ENCODE measurements at places on chromosomes 12 and 14.
A peak's percentile ranks its signal among the peaks of the same experiment; 100 is the strongest.

DNA sequence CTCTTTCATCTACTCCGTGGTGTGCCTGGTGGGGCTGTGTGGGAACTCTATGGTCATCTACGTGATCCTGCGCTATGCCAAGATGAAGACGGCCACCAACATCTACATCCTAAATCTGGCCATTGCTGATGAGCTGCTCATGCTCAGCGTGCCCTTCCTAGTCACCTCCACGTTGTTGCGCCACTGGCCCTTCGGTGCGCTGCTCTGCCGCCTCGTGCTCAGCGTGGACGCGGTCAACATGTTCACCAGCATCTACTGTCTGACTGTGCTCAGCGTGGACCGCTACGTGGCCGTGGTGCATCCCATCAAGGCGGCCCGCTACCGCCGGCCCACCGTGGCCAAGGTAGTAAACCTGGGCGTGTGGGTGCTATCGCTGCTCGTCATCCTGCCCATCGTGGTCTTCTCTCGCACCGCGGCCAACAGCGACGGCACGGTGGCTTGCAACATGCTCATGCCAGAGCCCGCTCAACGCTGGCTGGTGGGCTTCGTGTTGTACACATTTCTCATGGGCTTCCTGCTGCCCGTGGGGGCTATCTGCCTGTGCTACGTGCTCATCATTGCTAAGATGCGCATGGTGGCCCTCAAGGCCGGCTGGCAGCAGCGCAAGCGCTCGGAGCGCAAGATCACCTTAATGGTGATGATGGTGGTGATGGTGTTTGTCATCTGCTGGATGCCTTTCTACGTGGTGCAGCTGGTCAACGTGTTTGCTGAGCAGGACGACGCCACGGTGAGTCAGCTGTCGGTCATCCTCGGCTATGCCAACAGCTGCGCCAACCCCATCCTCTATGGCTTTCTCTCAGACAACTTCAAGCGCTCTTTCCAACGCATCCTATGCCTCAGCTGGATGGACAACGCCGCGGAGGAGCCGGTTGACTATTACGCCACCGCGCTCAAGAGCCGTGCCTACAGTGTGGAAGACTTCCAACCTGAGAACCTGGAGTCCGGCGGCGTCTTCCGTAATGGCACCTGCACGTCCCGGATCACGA lies 2.2 kb downstream of the SSTR1 start:
- DNase-seq: no peak

GRCh38 chr14:61409782-61410181 lies 88.4 kb downstream of the PRKCH start:
- DNase-seq: no peak

DNA sequence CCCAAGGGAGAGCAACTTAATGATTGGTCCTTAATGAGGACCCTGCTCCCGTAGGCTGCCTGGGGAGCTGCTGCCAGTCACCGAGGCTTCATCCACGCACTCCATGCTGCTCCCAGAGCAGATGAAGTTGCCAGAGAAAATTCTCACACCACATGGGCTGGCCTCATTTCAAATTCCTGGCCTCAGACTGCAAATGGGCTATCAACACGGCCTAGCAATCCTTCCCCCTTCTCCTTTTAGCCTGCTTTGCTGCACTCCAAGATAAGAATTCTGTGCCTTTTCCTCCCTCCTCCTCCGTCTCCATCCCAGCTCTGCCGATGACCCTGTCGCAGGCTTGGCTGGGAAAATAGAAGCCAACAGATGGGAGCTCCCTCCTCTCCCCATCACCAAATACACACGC lies 10.8 kb upstream of the DGLUCY start:
- no peak for DNase-seq

DNA sequence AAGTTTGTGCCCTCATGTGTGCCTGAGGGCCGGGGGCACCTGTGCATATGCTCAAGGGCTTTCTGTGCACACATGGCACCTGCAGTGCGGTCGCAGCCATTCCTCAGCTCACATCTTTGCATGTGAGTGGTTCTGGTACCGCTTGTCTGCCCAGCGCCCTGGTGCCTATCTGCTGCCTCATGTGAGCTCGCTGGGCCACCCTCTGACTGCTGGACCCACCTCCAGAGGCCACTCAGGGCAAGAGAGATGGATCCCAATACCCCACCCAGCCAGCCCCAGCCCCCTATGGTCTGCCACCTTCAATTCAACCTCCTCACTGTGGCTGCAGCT lies 5.4 kb upstream of the AMN start:
- DNase-seq: no peak

GRCh38 chr14:99887407-99887806 lies 94.2 kb downstream of the EML1 start:
- peak; percentile 8 for DNase-seq

GRCh38 chr14:34103176-34103575 lies 152.3 kb upstream of the EGLN3 start:
- DNase-seq: no peak

DNA sequence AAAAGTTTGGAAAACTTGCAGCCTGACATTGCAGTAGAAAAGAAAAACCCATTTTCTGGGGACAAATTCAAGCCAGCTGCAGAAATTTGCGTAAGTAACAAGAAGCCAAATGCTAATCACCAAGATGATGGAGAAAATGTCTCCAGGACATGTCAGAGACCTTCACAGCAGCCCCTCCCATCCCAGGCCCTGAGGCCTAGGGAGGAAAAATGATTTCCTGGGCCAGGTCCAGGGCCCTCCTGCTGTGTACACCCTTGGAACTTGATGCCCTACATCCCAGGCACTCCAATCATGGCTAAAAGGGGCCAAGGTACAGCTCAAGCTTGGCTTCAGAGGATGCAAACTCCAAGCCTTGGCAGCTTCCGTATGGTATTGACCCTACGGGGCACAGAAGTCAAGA lies 14.5 kb downstream of the IAPP start:
- DNase-seq: no peak
